ENCODE measurements at places on chromosomes 6 and 20.

GRCh38 chr6:13987400-13987865, 62.7 kb downstream of the RNF182 start:
- DNase-seq = no peak

GRCh38 chr20:53767206-53767930, 173.7 kb upstream of the ZNF217 start:
- DNase-seq = no peak

DNA sequence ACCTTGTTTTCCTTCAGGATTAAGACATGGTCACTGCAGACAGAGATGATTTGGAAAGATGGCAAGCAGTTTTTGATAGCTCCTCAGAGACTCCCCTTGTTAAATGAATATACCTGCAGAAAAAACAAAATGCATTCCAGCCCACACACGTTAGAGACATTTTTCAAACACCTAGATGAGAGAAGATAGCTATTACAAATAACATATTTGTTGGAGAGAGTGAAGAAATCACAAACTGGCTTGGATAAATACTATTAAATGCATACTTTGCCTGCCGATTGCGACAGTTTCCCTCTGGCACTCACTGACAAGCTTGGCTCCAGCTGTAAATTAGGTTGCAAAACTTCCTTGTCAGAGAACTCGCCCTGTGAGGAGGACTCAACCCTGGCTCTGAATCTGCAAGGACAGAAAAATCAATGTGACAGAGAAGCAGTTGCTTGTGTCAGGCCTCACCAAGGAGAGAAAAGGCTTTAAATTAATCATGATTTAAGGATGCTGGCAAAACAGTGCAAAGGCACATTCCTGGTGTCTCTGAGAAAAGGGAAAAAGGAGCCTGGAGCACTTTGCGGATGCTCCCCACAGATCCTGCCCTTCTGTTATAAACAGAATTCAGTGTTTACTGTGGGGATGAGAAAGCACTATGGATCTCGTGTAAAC, 423.7 kb upstream of the MARCKS start:
- peak; percentile 74 for DNase-seq

- no peak for DNase-seq
Measured at GRCh38 chr6:166278579-166279392, 29.4 kb downstream of the PRR18 start.

- DNase-seq = peak; percentile 11
Measured at GRCh38 chr6:159445351-159445750, 247.7 kb downstream of the SOD2 start.

DNA sequence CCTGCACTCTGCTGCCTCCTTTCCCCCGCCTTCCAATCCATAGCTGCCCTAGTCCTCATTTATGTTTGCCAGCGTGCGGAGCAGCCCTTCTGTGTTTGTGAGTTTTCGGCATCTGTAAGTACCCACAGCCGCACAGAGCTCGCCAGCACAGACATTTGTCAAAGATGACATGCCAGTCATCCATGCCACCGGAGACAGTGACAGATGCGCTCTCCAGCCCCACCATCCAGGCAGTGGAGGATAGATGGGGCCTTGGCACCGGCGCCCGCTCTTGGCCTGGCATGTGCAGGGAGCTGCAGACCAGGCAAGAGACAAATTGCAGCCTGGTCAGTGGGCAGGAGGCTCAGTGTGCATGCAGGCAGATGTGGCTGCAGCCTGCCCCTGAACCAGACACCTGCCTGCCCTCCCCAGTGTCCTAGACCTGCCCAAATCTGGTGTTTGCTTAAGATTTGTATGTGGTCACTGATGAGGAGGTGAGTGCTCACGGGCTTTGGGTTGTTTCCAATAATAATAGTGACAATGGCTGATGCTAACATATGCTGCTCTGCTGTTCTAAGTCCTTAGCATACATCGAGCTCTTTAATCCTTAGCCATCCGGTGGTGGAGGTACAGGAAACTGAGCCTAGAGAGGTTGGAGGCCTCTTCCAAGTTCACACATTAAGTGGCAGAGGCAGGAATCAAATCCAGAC, 78.1 kb downstream of the UNC5CL start:
- no peak for DNase-seq

- DNase-seq = no peak
Measured at GRCh38 chr20:50967586-50967985, 9.0 kb downstream of the MOCS3 start.

DNA sequence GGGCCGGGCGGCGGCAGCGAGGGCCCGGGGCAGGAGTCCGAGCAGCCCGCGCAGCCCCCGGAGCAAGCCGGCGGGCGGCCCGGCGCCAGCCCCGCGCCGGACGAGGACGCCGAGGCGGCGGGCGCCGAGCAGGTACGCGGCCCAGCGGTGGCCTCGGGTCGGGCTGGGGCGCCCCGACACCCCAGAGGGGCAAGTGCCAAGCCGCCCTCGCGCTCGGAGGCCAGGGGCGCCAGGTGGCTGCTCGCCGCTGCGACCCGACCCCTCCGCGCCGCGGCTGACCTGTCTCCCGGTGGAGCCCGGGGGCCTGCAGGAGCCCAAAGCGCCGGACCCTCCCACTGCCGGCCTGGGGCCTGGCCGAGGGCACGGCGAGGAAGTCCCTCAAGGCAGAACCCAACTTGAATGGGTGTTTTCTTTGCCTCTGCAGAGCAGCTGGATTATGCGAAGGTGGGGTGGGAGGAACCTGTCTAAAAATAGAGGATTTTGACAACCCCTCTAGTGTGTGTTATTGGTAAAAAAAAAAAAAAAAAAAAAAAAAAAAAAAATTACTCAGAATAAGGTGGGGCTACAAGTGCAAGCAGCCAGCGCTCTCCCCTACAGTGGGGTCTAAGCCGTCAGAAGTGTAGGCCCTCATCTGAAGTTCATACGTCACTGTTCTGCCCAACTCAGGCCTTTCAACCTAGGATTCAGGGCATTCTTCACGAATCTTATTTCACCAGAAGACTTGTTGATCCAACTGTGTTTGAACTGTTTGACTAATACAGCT, 609 bp downstream of the OGFRL1 start:
- DNase-seq = peak; percentile 35

- DNase-seq = no peak
Measured at GRCh38 chr6:137002505-137002904, 42.3 kb downstream of the IL20RA start.

DNA sequence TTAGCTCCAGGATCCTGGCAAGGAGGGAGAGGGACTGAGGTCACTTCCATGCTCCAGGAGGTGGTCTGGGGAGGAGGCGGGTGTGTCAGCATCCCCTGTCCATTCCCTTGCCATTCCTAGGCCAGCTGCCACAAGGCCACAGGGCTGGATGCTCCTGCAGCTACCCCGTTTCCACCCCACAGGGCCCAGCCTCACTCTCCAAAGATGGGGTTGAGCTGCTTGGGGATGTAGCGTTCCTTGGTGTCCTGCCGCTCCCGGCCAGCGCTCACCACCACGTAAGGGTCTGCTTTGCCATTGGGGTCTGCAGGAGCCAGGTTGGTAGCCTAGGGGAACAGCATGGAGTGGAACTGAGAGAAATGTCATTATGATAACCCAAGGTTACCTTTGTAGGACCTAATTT, 23.0 kb downstream of the ERGIC3 start:
- no peak for DNase-seq

DNA sequence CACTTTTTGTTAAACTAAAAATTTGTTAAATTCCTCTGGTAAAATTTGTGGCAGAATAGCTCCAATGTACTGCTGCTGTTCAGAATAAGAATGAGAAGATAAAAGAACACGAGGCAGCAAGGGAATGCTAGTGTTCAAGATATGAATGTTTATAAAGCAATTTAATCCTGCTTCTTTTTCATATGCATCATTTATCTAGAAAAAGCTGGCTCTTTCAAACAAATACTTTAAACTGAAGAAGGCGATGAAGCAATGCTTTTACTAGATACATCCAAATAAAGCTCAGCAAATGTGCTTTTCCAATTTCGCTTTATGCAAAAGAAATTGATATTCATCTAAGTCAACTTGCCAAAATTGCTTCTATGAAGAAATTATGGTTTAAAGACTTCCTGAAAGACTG, 66.5 kb downstream of the COL9A1 start:
- no peak for DNase-seq

DNA sequence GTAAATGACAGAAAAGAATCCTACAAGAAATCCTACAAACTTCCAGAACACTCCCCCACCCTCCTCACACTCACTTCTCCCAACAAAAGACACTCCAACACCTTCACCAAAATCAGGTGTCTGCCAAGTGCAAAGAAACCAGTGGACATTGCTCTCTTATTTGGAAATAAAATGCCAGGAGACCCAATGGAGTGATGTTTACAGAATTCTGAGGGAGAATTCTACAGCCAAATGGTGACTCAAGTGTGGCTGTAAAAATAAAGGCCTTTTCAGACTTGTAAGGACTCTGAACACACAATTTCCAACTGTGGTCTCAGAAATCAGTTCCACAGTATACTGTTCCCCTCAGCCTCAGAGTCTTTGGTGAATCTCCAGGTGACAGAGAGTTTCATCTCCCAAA, 109.6 kb upstream of the CARMIL1 start:
- DNase-seq = no peak

DNA sequence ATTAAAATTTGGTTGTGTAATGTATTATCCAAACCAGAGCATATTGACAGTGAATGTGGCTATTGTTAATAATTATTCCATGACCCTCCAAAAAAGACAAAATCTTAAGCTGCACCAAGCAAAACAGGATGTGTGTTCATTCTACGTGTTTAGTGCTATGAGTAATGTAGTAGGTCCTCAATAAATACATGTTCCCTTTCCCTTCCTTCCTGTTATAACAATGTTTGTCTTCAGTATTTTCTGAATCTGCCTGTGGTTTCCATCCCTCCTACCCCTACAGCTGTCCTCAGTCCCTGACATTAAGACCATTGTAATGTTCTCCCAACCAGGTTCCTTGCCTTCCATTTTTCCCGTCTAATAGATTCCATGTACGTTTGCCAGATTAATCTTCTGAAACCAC, 163.8 kb downstream of the AIG1 start:
- peak; percentile 4 for DNase-seq

DNA sequence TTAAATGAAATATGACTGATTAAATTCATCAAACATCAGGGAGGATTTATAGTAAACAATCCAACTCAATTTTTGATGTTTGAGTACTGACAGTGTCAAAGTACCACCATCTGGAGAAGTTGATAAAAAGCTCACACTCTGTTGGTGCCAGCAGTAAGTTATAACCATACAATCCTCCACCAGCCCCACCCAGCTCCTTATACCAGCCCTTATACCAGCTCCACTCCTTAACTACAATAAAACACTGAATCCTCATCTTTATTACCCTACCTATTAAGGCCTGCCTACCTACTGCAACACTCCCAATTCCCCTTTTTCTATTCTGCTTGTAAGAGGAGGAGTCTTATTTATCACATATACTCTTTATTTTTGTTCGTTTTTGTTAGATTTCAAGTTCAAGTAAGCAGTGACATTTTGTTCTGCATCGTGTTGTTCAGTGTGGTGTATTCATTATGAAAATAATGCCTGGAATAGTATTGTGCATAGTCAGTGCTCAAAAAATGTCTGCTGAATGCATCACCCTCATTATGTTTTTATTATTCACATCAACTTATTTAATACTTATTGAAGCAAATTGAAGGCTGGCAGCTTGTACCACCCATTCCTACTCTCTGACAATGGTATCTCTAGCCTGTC, 954.7 kb upstream of the ADGRB3 start:
- DNase-seq = peak; percentile 17

DNA sequence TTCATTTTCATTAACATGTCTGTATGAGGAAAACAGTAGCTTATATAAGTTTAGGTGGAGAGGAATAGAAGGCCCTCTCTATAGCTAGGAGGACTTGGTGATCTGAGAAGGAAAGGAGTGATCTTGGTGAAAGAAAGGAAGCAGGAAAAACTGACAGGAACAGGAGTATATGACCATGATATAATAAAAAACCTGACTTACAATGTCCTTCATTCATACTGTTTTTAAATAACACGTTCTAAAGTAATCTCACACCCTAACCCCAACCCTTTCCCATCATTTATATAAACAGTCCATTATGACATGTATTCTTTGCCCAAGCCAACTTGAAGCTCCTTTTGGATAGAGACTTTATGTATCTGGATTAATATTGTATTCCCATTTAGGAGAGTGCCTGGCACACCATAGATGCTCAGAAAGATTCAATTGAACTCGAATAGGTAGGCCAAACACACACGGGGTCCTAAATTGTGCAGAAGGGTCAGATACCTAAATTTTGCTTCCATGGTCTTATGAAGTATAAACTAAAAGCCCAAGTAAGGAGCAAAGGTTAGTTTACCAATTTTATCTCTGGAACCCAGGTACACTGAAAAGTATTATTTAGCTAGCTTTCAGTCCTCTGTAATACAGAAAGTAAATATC, 75.9 kb downstream of the OR2B2 start:
- no peak for DNase-seq

GRCh38 chr6:159948199-159948598, 20.7 kb upstream of the IGF2R start:
- no peak for DNase-seq

GRCh38 chr6:52495922-52496321, 75.8 kb downstream of the EFHC1 start:
- DNase-seq = no peak

DNA sequence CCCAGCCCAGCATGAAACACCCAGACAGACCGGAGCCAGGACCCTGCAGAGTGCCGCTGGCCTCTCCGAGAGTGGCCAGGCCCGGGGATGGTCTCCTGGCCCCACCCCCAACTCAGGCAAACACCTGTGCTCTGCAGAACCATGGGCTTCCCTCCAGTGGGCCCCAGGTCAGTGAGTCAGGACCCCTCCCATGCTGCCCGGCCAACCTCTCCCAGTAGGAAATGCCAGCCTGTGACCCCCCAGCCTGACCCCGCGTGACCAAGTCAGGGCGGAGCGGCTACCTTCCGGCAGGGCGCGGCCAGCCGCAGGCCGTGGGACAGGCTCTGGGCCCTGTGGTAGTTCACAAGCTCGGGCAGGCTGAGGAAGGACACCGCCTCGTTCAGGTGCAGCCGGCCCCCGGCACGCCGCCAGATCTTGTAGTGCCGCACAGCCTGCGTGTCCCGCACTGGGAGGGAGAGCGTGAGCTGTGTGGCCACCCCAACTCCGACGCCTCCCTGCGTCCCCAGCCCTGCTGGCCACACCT, 3.2 kb downstream of the PTK6 start:
- DNase-seq = no peak

Measured in EL (cell line).